ENCODE measurements at places on chromosomes 4 and X.

DNA sequence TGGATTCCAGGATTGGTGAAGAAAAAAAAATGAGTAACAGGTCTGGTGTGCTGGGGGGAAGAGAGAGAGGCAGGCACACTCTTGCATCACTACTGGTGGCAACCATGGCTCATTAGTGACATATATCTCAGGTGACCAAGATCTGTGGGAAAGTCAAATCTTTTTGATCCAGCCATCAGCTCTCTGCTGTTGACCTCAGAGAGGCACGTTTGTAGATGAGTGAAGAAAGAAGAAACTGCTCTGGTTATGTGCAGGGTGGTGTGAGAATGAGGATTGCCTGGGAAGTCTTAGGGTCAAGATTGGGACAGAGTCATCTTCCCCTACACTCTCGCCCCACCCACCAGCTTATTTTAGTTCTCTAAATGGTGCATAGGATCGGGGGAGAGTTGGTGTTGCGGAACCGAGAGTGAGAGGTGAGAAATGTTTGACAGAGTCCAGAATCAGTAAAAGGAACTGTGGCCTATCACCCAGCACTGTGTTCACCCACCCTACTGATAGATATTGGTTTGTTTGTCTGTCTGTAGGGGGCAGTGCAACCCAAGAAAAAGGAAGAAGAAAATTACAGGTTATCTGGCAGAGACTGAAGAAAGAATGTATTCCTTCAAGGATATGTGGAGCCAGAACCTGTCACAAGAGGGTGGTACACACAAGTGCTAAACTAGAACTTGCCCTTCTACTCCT, 21.9 kb downstream of the ARMCX6 start:
- no peak for DNase-seq

DNA sequence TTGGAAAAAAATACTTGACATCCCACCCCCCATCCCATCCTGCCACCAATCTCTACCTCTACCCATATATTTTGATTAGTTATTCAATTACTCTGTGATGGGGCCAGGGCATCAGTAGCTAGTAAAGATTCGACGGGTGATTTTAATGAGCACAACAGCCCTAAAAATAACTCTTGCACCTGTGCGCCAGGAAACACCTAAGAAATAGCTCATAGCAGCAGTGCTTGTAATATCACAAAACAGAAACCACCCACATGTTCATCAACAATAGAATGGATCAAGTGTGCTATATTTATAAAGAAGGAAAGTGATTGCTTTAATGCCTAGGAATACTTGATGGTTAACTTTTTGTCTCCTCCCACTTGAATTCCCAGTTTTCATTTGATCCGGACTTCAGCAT, 225.6 kb upstream of the LCORL start:
- no peak for DNase-seq

- DNase-seq = no peak
Observed at GRCh38 chr4:178351185-178351584, 908.9 kb upstream of the AGA start.

- no peak for DNase-seq
Observed at GRCh38 chr4:125254106-125254505, 60.6 kb upstream of the FAT4 start.

GRCh38 chr4:136319789-136320464, 1212.4 kb downstream of the PCDH18 start:
- DNase-seq = no peak

- no peak for DNase-seq
Observed at GRCh38 chrX:15358533-15358932, 23.2 kb upstream of the PIGA start.

- DNase-seq = no peak
Observed at GRCh38 chr4:178138491-178138890, 696.3 kb upstream of the AGA start.

GRCh38 chrX:17052793-17053192, 106.3 kb downstream of the REPS2 start:
- no peak for DNase-seq

GRCh38 chrX:128518508-128518907, 466.3 kb upstream of the ACTRT1 start:
- DNase-seq = no peak

- DNase-seq = no peak
Observed at GRCh38 chr4:87425711-87426110, 3.3 kb downstream of the NUDT9 start.

DNA sequence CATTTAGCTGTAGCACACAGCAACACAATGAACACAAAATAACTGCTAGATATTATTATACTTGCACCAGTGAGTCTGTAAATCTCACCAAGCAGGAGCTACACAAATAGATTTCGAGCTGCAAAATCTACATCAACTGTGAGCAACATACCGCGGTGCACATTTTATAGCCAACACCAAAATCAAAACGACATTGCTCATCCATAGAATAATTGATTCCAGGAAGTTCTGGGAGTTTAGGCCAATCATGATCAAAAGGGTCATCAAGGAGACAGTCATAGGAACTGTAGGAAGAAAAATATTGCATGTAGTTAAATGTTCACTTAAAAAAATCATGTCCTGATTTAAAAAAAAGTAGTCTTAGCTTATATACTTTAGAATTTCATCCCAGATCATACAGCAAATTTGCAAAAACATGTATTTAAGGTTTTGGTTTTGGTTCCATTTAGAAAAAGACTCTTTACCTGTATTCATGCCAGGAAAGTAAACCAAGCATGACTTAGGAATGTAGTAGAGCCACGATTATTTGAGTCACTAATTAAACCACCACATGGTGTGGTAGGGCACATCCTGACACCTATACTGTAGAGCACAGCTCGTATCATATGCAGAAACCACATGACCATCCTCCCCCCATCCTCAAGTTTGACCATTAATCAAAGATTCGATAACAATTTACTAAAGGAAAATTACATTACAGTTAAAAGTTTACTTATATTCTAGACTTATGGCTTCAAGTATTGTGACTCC, 250.4 kb downstream of the ADAMTS3 start:
- DNase-seq = no peak

- no peak for DNase-seq
Observed at GRCh38 chr4:184214931-184215330, 2.7 kb downstream of the ENPP6 start.
